ENCODE measurements at places on chromosomes 1 and 21. TPM values are rescaled to one million over a fixed set of nuclear protein-coding genes. Genes with fewer than 3 reads are reported as not detected.

DNA sequence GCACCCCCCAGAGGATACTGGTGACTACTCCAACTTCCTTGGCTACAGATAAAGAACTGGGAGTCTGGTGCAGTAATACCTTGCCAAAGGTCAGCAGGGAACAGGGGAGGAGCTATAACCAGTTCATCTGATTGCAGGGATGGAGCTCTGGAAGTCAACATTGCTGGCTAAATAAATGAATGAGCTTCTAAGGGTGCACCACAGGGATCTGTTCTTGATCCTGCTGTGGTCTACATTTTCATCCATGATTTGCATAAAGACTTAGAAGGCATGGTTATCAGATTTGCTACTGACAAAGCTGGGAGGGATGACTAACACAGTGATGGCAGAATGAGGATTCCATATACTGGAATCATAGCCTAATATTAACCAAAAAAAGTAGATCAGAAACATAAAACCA, 18.3 kb downstream of the PLEKHA6 start:
- no peak overlapping the region for H3K4me3 ChIP-seq
- H3K36me3 ChIP-seq: no peaks in the 10 kb centered on the region
- no peaks in the 10 kb centered on the region for H3K27me3 ChIP-seq
- no peak overlapping the region for H3K27ac ChIP-seq

GRCh38 chr1:10537082-10537766, 62.5 kb downstream of the PEX14 start:
- H3K27ac ChIP-seq: no peak overlapping the region
- DNase-seq: no peak
- H3K27me3 ChIP-seq: no peaks in the 10 kb centered on the region
- no peak overlapping the region for H3K4me3 ChIP-seq
- H3K4me1 ChIP-seq: peaks cover 14% of the 10 kb centered on the region

GRCh38 chr1:221725735-221726672, 15.9 kb downstream of the DUSP10 start:
- no peaks in the 10 kb centered on the region for H3K36me3 ChIP-seq
- no peak overlapping the region for H3K27ac ChIP-seq
- no peak overlapping the region for H3K4me3 ChIP-seq
- peaks cover 28% of the 10 kb centered on the region for H3K4me1 ChIP-seq
- DNase-seq: no peak
- no peaks in the 10 kb centered on the region for H3K27me3 ChIP-seq

DNA sequence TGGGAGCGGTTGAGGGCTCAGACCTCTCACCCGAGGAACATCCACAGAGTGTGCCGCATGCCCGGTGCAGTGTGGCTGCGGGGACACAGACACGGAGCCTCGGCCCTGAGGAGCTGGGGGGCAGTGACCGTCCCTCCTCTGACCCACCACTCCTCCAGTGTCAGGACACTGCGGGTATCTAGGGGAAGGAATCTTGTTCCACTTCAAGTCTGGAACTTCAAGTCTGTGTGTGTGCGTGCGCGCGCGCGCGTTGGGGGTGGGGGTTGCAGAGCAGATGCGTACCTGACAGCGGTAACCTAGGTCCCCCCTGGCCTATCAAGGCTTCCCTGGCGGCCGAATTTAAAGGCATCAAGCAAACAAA, 17.3 kb downstream of the PCSK9 start:
- no peak overlapping the region for H3K27ac ChIP-seq
- H3K36me3 ChIP-seq: no peaks in the 10 kb centered on the region
- H3K27me3 ChIP-seq: no peaks in the 10 kb centered on the region
- H3K4me3 ChIP-seq: no peak overlapping the region

GRCh38 chr1:17199267-17200044, 5.5 kb upstream of the PADI1 start:
- H3K4me1 ChIP-seq: peaks cover 30% of the 10 kb centered on the region
- peak overlapping the region; percentile 81 for H3K27ac ChIP-seq
- no peaks in the 10 kb centered on the region for H3K36me3 ChIP-seq
- DNase-seq: peak; percentile 19

DNA sequence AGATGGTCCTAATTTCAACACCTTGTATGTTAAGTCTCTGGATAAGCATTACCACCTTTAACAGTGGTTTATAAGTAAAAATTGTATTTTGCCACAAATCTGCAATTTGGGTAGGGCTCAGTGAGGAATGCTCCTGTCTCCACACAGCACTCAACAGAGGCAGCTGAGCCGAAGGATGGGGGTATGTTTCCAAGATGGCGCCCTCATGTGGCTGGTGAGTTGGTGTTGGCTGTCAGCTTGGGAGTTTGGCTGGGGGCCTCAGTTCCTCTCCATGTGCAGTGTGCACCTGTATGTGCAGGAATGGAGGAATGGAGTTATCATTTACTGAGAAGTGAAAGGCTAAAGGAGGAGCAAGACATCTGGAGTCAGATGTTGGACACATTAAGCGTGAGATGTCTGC, 136.8 kb downstream of the GABPA start:
- no peaks in the 10 kb centered on the region for H3K27me3 ChIP-seq
- H3K27ac ChIP-seq: no peak overlapping the region
- no peak overlapping the region for H3K4me3 ChIP-seq
- peaks cover 5% of the 10 kb centered on the region for H3K36me3 ChIP-seq

DNA sequence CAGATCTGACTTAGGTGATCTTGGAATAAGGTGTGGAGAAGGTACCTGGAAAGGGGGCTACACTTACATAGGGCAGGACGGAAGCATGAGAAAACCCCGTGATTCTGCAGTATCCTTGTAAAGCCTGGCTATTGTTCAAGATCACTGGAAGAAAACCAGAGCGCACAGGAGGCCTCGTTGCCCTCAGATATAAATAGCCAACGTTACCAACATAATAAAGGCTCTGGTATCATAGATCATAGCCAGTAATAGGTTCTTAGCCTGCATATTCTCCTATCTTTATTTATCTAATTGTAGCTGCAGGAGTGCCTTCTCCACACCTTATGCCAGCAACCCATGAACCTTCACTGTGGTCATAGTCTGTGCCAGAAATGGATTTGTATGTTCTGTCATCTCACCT, 35.9 kb upstream of the MPZL1 start:
- H3K36me3 ChIP-seq: no peaks in the 10 kb centered on the region
- no peak overlapping the region for H3K4me3 ChIP-seq
- H3K4me1 ChIP-seq: peaks cover 20% of the 10 kb centered on the region
- no peak overlapping the region for H3K27ac ChIP-seq
- no peaks in the 10 kb centered on the region for H3K27me3 ChIP-seq

GRCh38 chr1:248704606-248705005, 2.0 kb upstream of the OR14I1 start:
- H3K4me3 ChIP-seq: no peak overlapping the region
- no peaks in the 10 kb centered on the region for H3K4me1 ChIP-seq
- no peak for DNase-seq
- H3K27ac ChIP-seq: no peak overlapping the region

Gene UMODL1
- not detected for total RNA-seq

GRCh38 chr21:42654913-42655795, 1.7 kb downstream of the PDE9A start:
- DNase-seq: no peak
- H3K36me3 ChIP-seq: no peaks in the 10 kb centered on the region
- H3K4me3 ChIP-seq: peak overlapping the region; percentile 40
- H3K4me1 ChIP-seq: peaks cover 16% of the 10 kb centered on the region
- no peak overlapping the region for H3K27ac ChIP-seq

DNA sequence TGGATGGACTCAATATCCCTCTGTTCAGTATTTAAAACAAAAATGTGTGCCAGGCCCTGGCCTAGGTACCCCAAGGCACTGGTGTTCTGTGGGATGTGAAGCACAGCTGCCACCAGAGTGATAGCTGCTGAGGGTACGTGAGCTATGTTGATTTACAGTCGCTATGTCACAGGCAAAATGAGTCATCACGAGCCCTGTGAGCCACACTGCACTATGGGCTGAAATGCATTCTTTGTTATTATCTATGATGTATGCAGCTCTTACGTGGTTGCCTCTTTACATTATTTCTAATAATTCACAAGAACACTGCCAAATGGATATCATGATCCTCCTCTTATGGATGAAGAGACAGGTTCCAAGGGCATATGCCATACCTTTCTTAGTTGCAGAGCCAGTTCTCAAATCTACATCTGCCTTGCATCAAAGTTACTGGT, 2.1 kb downstream of the TEX38 start:
- H3K4me1 ChIP-seq: no peaks in the 10 kb centered on the region
- peaks cover 18% of the 10 kb centered on the region for H3K36me3 ChIP-seq
- DNase-seq: no peak
- no peaks in the 10 kb centered on the region for H3K27me3 ChIP-seq
- H3K27ac ChIP-seq: no peak overlapping the region

DNA sequence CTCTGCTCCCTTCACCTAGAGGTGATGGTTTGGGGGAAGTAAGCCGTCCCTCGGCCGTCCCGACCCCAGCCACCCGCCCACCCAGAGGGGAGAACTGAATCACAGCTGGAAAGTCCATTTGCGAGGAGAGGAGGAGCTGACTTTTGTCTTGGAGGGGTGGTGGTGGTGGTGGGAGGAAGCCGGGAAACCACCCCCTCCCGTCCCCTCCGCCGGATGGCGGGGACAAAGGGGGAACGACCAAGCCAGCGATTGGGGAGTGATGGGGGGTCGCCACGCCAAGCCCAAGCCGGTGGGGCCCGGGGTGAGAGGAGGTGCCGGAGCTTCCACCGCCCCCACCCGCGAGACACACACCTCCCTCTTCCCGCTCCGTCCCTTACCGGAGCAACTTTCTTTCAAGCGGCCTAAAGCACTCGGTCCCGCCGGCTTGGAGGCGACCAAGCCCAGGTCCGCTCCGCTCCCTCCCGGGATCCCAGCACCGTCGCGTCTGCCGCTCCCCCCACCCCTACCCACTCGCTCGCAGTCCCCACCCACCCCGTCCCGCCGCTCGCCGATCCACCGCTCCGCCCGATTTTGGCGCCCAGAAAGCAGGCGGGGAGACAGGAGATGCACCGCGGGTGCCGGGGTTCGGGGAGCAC, 540 bp downstream of the ARHGEF2 start:
- H3K4me3 ChIP-seq: peak overlapping the region; percentile 95
- H3K36me3 ChIP-seq: peaks cover 8% of the 10 kb centered on the region
- no peak for DNase-seq
- peaks cover 89% of the 10 kb centered on the region for H3K4me1 ChIP-seq

GRCh38 chr1:62593825-62594394, 3.4 kb upstream of the ANGPTL3 start:
- no peak overlapping the region for H3K4me3 ChIP-seq
- peak overlapping the region; percentile 65 for H3K27ac ChIP-seq
- H3K27me3 ChIP-seq: no peaks in the 10 kb centered on the region
- peaks cover 83% of the 10 kb centered on the region for H3K4me1 ChIP-seq
- H3K36me3 ChIP-seq: peaks cover 3% of the 10 kb centered on the region
- DNase-seq: no peak
